ENCODE measurements at places on chromosomes 5 and 9.

DNA sequence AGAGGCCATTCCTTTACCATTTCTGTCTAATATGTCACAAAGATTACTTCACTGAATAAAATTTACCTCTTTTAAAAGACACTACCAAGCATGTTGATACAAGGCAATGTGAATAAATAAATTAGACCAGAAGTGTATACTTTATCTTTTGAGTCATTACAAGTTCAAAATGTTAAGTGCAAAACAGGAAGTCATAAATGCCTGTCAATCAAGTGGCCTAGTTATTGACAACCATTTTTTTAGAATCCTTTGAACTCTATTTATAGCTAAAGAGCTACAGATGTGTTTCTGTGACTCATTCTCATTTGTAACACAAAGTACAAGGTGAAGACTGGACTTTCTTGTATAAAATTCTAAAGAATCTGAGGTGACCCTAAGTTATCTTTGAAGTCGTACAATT is 602.7 kb upstream of the SEMA6A start:
- no peak for DNase-seq

DNA sequence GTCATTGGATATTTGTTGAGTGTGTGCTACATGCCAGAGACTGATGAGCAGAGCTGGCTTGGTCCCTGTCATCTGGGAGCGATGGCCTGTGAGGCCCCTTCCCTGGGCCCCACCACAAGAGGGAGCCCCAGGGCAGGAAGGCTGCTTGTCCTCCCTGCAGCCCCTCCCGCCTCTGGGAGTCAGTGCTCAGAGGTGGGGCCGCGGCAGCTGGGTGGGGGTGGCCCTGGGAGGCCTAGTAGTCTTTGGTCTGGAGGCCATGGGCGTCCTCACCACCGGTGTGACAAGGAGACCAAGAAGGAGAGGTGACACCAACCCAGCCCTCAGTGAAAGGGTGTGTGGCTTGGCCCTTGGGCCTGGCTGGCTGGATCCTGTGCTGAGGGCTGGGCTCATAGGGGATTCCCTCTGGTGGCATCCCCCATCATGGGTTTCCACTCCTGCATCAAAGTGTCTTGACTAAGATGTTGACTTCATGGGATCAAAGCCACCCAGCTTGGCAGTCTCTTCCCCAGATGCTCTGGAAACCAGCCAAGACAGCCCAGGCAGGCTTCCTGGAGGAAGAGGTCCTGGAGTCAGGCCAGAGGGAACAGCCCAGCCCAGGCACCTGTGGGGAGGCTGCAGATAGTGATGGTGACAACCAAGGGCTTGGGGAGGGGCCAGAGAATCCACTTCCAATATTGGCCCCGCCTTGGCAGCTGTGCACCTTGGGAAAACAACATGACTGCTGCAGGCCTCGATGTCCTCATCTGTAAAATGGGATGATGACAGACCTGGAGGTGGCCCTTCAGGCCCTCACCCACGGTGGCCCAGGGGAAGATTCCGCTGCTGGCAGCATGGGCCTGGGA is 166.7 kb downstream of the GAPVD1 start:
- DNase-seq, result no peak

DNA sequence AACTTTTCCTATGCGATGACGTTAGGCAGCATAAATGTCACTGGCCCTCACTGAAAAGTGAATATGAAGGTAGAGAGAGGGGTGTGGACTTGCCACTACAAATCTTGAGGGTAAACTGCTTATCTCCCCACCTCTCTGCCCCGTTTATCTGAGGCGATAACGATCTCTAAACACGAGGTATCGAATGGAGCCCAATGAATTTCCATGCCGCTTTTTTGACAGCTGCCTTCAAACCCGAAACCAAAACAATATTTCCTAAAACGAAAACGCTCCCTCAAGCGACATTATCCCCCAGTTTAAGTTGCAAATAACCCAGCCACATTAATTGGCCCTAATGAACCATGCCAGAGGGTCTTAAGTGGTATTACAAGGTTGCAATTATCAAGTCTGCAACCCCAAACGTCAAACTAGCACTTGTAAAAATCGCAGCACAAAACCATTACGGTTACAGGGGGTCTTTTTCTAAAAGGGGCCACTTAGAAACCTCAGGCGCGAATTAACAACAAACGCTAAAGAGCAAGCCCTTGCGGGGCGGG is 1.4 kb downstream of the NR3C1 start:
- peak; percentile 46 for DNase-seq

- no peak for DNase-seq
Measured at GRCh38 chr9:99015890-99016289, 72.2 kb downstream of the COL15A1 start.

- no peak for DNase-seq
Measured at GRCh38 chr9:100126423-100126822, 27.4 kb downstream of the INVS start.

DNA sequence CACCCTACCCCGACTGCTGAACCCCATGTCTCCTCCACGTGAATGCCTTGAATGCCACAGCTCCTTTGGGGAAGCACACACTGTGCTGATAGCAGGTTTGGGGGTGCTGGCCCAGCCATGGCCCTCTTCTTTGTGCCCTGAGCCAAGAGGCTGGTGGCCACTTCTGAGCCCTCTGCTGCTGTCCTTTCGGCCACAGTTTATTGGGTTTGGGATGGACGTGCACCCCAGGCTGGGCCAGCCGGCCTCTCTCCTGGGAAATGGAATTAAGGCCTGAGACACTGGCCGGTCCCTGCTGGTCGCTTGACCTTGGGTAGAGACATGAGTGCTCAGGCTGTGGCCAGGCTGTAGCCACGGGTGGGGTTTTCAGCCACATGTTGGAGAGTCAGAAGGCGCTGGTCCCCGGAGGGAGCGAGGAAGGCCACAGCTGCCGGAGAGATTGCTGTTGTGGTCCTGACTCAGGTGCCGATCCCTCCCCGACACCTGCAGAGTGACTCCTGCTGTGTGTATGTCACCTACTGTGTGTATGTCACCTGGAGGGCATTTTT is 26.6 kb downstream of the FAM163B start:
- DNase-seq, result no peak

GRCh38 chr5:53643445-53643844 is 83.0 kb downstream of the NDUFS4 start:
- no peak for DNase-seq

GRCh38 chr5:135254183-135254582 is 144.8 kb downstream of the MACROH2A1 start:
- no peak for DNase-seq

DNA sequence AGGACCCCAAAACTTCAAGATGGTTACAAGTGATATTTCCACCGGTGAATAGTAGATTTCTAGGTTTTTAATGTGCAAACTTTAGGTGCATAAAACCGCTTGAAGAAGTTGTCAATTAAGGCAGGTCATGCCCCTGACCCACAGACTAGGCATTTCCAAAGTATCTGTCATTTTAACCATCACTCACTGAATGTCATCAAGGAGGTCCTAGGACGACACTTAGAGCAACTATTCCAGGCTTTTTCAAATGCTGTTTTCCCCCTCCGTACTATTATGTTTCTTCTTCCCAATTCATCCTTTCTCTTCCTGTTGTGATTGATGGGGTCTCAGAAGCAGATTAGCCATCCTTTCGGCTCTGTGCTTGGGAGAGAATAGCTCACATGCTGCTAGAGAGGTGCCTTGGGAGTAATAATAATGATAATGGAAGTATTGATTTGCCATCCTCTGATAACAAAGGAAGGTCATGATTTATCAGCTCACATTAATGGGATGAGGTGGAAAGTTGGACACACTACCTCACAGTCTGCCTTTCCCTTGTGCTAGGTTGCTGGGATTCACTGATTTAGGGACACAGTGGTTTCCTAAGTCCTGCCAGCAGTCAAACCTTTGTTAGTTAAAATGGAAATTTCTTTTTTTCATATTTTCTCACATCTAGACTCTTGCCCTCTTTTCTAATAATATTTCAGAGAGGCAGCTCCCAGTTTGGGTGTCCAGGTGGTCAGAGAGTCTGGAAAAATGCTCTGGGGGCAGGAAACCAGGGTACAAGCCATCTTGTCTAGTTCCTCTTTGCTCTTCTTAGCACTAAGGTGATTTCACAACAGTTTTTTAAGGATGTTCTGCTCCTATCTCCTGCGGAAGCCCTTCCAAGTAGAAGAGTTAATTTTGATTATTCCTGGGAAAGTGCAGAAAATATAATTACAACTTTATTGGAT is 67.0 kb downstream of the PTTG1 start:
- DNase-seq, result no peak

- DNase-seq, result no peak
Measured at GRCh38 chr5:170360709-170361108, 28.5 kb downstream of the KCNMB1 start.

DNA sequence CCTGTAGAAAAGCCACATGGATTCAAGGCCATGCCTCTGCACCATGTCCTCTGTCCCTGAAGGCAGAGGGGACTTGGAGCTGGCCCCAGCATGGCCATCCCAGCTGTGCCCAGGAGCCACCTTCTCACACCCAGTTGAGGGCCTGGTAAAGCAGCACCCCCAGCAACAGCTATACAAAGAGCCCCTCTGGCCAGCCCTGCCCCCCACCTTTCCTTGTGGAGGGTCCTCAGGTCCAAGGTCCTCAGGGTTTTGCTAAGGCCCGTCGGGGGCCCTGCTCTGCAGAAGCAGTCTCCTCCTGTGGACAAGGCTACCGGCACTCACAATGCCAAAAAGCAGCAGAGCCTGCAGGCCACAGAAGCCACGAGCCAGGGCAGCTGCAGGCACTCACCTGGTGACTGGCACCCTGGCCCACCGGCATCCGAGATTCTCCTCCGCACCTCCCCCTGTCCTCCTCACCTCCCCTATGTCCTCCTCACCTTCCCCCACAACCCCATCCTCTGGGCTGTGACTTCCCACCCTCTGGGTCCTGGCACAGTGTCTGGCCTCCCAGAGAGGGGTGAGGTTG is 39.9 kb upstream of the LPCAT1 start:
- no peak for DNase-seq

GRCh38 chr5:2227433-2227832 is 344.7 kb upstream of the IRX4 start:
- DNase-seq, result no peak

DNA sequence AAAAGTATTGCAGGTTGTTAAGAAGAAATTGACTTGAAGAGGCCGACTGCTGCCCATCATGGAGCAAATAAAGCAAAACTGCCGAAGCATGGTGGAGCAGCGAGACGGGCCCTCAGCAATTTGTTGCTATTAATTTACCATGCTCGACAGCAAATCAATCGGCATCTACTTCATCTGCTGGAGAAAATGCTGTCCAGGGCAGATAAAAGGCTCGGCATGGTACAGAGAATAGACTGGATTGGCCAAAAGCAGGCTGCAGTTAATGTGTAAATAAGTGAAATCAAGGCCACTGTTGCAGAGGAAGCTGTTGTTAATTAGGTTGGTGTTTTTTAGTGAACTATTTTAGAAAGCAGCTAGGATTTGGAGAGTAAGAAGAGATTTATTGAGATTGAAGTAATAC is 8.3 kb downstream of the TLE4 start:
- no peak for DNase-seq

DNA sequence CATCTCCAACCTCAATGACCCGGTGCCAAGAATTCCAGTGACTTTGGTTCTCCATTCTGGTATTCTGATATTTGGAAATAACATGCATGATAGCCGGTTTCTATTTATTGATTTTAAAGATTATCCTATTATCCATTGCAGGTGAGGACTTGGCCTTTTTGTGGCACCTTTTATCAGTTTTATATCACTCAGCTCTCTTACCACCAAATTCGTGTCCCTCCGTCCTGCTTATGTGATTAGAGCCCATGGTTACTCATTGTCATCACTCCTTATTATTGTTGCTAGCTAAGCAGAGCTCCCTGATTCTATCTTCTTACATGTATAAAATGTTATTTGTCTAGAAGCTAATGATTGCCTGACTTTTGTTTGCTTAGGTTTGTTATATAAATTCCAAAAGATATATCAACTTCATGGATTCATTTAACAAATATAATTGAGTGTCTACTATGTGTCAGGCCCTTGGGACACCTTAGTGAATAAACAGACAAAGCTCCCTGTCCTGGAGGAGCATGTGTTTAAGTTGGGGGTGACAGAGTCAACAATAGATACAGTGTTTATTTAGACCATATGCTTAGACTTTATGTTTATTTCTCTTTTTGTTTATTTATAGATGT is 138.2 kb downstream of the ADAMTS16 start:
- DNase-seq, result no peak
